Prostate gland (tissue), 2 donors: ENCODE measurements at places on chromosomes 3 and 15. TPM values are rescaled to one million over a fixed set of nuclear protein-coding genes. Genes with fewer than 3 reads are reported as not detected.

SLC24A5 gene
- not detected for total RNA-seq

DUOXA2 gene
- not detected for total RNA-seq

GXYLT2 gene
- total RNA-seq, result 7.7 TPM

SECISBP2L gene
- total RNA-seq, result 39.6 TPM

PLA2G4D gene
- total RNA-seq, result 2.1 TPM

- no peak for DNase-seq
- no peaks in the 10 kb centered on the region for H3K36me3 ChIP-seq
- peaks cover 3% of the 10 kb centered on the region for H3K4me1 ChIP-seq
- no peak overlapping the region for H3K27ac ChIP-seq
- H3K27me3 ChIP-seq, result no peaks in the 10 kb centered on the region
- no peak overlapping the region for H3K4me3 ChIP-seq
These were observed 25.2 kb downstream of the ARPP21 start for GRCh38 chr3:35664460-35664919.

- H3K27me3 ChIP-seq, result no peaks in the 10 kb centered on the region
- H3K27ac ChIP-seq, result no peak overlapping the region
- peaks cover 6% of the 10 kb centered on the region for H3K36me3 ChIP-seq
- H3K4me1 ChIP-seq, result no peaks in the 10 kb centered on the region
These were observed 18.7 kb downstream of the TMF1 start for GRCh38 chr3:69033470-69033869.

DNA sequence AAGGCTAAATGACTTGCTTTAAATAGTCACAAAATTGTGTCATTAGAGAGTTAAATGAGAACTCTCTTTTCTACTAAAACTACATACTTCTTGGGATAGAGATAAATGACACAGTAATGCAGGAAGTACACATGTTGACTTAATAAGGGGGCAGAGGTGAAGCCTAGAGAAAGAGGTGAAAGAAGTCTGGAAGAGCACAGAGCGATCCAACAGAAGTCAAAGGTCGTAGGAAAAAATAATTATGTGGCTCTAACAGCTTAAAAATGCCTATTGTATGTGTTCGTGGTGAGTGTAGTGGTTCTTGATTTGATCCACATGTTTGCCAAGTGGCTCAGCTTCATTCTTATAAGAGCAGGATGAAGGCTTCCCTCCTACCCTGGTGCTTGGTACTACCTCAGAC lies 61.7 kb downstream of the TMEM212 start:
- no peak for DNase-seq
- H3K4me3 ChIP-seq, result no peak overlapping the region
- H3K36me3 ChIP-seq, result no peaks in the 10 kb centered on the region
- H3K27ac ChIP-seq, result no peak overlapping the region

DNA sequence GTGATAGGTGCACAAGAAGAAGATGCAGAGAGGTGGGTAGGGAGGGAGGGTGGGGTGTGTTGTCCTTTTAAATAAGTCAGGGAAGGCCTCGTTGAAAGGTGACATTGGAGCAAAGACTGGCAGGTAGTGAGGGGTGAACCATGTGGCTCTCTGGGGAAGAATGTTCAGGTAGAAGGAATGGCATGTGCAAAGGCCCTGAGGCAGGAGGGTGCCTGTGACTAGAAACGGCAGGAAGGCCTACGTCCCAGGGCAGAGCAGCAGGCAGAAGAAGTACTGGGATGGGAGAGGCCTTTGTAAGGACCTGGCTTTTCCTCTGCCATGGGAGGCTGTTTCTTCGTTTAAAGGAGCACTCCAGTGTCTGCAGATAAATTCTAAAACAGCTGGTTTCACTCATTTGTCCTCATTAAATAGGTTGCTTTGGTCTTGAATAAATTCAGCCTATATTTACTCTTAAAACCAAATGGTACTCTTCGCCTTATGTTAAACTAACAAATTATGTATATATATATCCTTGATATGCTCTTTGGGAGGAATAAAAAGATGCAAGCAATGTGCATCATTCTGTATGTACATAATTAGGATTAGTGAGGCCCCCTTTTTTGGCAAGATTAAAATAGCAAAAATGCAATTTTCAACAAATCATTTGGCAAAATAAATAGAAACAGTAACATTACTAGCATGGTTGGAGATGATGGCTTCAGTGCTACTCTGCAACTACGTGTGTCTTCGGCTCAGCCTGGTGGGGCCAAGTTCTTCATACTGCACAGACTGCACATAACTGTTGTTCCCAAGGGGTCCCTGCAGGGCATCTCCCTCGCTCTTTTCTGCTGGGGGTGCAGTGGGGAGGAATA lies 151.4 kb downstream of the KLF13 start:
- no peaks in the 10 kb centered on the region for H3K4me1 ChIP-seq
- H3K27me3 ChIP-seq, result peaks cover 2% of the 10 kb centered on the region
- no peak for DNase-seq
- H3K36me3 ChIP-seq, result no peaks in the 10 kb centered on the region
- H3K27ac ChIP-seq, result no peak overlapping the region

GRCh38 chr3:134363381-134363755 lies 10.9 kb downstream of the AMOTL2 start:
- peaks cover 24% of the 10 kb centered on the region for H3K4me1 ChIP-seq
- no peaks in the 10 kb centered on the region for H3K27me3 ChIP-seq
- H3K4me3 ChIP-seq, result no peak overlapping the region
- DNase-seq, result no peak
- peaks cover 29% of the 10 kb centered on the region for H3K36me3 ChIP-seq

- H3K4me3 ChIP-seq, result no peak overlapping the region
- no peak overlapping the region for H3K27ac ChIP-seq
- H3K27me3 ChIP-seq, result no peaks in the 10 kb centered on the region
- no peaks in the 10 kb centered on the region for H3K36me3 ChIP-seq
- no peak for DNase-seq
These were observed 203.9 kb downstream of the VGLL3 start for GRCh38 chr3:86787091-86787490.

GRCh38 chr15:64949383-64950186 lies 37.9 kb downstream of the ANKDD1A start:
- H3K27me3 ChIP-seq, result no peaks in the 10 kb centered on the region
- no peak overlapping the region for H3K4me3 ChIP-seq
- H3K27ac ChIP-seq, result no peak overlapping the region

DNA sequence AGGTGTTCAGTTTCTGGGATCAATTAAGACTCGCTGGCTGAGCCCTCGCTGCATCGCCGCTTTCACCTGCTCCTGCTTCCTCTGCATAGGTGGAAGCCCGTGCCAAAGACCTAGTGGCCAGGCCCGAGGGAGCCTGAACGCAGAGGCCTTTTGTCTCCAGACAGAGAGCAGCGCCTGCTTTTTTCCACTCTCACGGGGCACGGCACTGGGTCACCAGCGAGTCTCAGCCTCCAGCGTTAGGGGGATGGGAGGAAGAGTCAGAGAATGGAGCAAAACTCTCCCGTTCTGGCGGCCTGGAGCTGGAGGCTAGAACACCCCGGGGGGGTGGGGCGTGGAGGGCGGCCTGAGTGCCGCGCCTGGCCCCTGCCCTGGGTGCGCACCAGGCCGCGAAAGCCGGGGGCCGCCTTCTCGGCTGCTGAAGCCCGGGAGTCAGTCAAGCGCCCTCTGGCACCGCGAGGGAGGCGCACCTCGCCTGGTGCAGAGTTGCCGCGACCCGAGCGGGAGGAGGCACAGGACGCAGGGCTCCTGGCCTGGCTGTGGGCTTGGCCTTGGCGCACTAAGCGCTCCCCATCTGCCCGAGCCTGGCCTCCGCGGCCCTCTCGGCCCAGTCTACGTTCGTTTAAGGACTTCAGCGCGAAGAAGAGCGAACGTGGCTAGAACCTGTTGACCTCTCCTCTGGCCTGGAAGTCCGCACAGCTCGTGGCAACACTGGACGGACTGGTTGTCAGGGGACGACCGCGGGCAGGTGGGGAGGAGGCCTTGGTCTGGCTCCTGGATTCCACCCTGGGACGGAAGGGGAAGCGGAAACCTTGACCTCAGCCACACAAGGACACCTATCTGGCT lies 21.5 kb downstream of the NR2F2 start:
- no peaks in the 10 kb centered on the region for H3K4me1 ChIP-seq
- no peak overlapping the region for H3K4me3 ChIP-seq
- no peaks in the 10 kb centered on the region for H3K36me3 ChIP-seq
- DNase-seq, result no peak

DNA sequence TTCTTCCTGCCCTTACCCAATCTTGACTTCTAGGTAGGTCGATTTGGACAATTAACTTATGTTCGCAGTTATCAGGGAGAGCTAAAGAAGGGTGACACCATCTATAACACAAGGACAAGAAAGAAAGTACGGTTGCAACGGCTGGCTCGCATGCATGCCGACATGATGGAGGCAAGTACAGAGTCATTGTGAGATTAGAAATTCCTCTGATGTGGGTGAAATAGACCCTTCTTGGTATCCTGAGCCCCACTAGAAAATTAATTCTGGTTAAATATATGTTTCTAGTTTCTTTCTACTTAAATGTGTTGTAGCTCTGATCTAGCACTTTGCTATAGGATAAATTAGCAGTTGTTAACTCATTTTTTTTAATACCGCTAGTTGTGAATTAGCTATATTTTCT lies 13.6 kb downstream of the LXN start:
- H3K4me1 ChIP-seq, result no peaks in the 10 kb centered on the region
- no peak overlapping the region for H3K27ac ChIP-seq
- H3K36me3 ChIP-seq, result no peaks in the 10 kb centered on the region
- no peak overlapping the region for H3K4me3 ChIP-seq

- no peaks in the 10 kb centered on the region for H3K27me3 ChIP-seq
- H3K27ac ChIP-seq, result no peak overlapping the region
- H3K4me3 ChIP-seq, result no peak overlapping the region
- H3K4me1 ChIP-seq, result no peaks in the 10 kb centered on the region
- no peak for DNase-seq
These were observed 48.7 kb upstream of the RYK start for GRCh38 chr3:134299185-134299887.

DNA sequence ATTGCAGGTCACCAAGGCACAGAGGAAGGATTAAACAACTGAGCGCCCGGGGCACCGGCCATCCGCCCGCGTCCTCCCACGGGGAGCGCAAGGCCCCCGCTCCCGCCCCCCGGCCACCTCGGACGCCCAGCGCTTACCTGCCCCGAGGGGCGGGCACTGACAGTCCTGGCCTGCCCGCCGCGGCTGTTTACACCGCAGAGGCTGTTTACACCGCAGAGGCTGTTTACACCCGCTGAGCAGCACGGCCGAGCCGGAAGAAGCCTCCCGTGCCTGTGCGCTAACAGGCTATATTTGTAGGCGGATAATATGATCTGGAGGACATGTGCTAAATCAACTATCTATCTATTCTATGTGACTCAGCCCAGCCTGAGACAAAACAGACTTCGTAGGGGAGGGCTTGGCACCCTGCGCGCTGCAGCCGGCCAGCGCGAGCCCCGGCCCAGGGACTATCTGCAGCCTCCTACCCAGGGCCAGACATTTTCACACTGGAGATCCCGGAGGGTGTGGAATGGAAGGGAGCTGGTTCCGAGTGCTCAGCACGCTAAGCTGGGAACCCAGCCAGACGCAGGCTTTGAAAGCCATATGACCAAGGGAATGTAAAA lies at the start of gene LRRC2:
Gene LRRC2, minus strand, starts transcription at position 263 of the 602 bp plus-strand sequence. CDS start 14,711 bp downstream, outside the sequence.
- no peak within 1 kb of the TSS for H3K27ac ChIP-seq
- DNase-seq, result no peak
- H3K4me1 ChIP-seq, result no peaks in the 10 kb centered on the region
- H3K4me3 ChIP-seq, result peak within 1 kb of the TSS; percentile 35
- no peaks in the 10 kb centered on the region for H3K27me3 ChIP-seq
- H3K36me3 ChIP-seq, result no peaks in the 10 kb centered on the region

DNA sequence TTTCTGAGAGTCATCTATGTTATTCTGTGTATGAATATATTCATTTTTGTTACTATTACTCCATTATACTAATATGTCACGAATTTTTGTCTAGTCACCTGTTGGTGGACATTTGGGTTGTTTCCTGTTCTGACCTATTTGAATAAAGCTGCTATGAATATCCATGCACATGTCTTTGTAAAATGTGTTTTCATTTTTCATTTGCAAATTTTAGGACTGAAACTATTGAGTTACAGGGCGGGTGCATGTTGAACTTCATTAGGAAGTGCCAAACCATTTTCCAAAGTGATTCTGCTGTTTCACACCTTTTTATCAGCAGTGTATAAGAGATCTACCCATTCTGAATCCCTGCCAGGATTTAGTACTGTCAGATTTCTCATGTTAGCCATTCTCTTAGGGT lies 37.7 kb upstream of the IQCF6 start:
- H3K4me1 ChIP-seq, result no peaks in the 10 kb centered on the region
- DNase-seq, result no peak
- H3K36me3 ChIP-seq, result no peaks in the 10 kb centered on the region
- H3K27me3 ChIP-seq, result no peaks in the 10 kb centered on the region
- no peak overlapping the region for H3K27ac ChIP-seq
- H3K4me3 ChIP-seq, result no peak overlapping the region

GRCh38 chr15:75030023-75030413 lies 6.6 kb downstream of the PPCDC start:
- H3K27ac ChIP-seq, result no peak overlapping the region
- DNase-seq, result no peak
- no peaks in the 10 kb centered on the region for H3K4me1 ChIP-seq
- H3K4me3 ChIP-seq, result no peak overlapping the region

GRCh38 chr3:48394391-48394790 lies 22.4 kb downstream of the FBXW12 start:
- no peak overlapping the region for H3K27ac ChIP-seq
- H3K27me3 ChIP-seq, result no peaks in the 10 kb centered on the region
- H3K4me1 ChIP-seq, result no peaks in the 10 kb centered on the region
- no peak for DNase-seq
- no peaks in the 10 kb centered on the region for H3K36me3 ChIP-seq

DNA sequence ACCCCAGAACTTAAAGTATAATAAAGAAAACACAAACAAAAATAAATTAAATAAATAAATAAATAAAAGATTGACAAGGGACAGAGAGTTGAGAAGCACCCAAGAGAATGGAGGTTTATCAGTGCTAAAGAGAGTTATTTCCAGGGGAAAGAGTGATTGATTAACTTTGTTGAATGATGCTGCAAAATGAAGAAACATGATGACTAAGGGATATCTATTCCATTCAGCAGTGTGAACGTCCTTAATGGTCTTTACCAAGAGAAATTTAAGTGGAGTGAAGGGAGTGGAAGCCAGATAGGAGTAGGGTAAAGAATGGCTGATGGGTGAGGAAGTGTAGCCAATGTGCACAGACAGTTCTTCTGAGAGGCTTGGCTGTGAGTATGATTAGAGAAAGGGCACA lies 11.1 kb downstream of the REC114 start:
- no peaks in the 10 kb centered on the region for H3K36me3 ChIP-seq
- no peaks in the 10 kb centered on the region for H3K27me3 ChIP-seq
- no peak for DNase-seq
- H3K4me1 ChIP-seq, result no peaks in the 10 kb centered on the region
- no peak overlapping the region for H3K4me3 ChIP-seq
- H3K27ac ChIP-seq, result no peak overlapping the region

- H3K4me1 ChIP-seq, result no peaks in the 10 kb centered on the region
- H3K27ac ChIP-seq, result no peak overlapping the region
- no peak for DNase-seq
- no peaks in the 10 kb centered on the region for H3K36me3 ChIP-seq
These were observed 175.1 kb downstream of the VGLL3 start for GRCh38 chr3:86815880-86816279.

- no peak overlapping the region for H3K4me3 ChIP-seq
- no peaks in the 10 kb centered on the region for H3K36me3 ChIP-seq
- no peaks in the 10 kb centered on the region for H3K27me3 ChIP-seq
- H3K27ac ChIP-seq, result no peak overlapping the region
- no peak for DNase-seq
These were observed 1.7 kb upstream of the CX3CR1 start for GRCh38 chr3:39281533-39281932.

- DNase-seq, result no peak
- no peak overlapping the region for H3K27ac ChIP-seq
- no peaks in the 10 kb centered on the region for H3K4me1 ChIP-seq
- H3K4me3 ChIP-seq, result no peak overlapping the region
- H3K36me3 ChIP-seq, result no peaks in the 10 kb centered on the region
- H3K27me3 ChIP-seq, result no peaks in the 10 kb centered on the region
These were observed 59.9 kb upstream of the PPIB start for GRCh38 chr15:64222573-64223366.
